A673 (cell line): ENCODE measurements at places on chromosomes 5 and 9. TPM values are rescaled to one million over a fixed set of nuclear protein-coding genes. Genes with fewer than 3 reads are reported as not detected.

ZNF367 gene
- 14.6 and 14.9 TPM in 2 replicates for total RNA-seq

PITX1 gene
- total RNA-seq: 1.8 and 2.0 TPM in 2 replicates

DNA sequence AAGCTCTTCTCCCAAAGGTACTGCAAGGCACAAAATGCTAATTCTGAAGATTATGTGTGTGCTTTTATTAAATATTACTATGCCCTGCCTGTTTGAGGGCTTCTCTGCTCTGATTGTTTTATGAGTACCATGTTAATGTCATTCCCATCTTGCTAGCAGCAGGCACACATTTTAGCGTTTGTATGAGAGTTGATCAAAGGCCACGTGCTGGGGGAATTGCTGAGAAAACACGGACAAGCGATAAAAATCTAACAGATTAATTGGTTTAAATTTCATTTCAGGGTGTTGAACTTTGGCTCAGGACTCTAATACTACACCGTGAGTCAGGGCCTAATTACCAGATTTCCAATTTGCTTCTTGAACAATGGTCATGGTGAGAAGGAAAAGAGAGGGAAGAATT, 298.4 kb downstream of the EBF1 start:
- DNase-seq: no peak

DNA sequence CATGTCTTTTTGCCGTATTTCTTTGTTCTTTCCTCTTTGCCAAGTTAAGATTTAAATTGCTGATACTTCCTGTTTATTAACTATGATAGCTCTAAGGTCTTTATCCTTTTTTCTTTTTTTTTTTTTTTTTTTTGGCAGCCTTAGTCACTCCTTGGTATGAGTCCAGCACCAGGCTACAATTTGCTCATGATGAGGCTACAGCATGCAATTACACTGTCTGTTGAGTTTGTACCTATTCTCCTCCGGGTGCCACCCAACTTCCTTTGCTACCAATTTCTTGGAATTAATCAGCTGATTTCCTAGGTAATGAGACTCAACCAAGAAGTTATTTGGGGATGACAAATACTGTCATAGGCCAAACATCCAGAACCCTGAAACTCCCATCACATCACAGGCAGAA, 25.5 kb downstream of the ACTL7B start:
- DNase-seq: peak; percentile 11
